NB4 (cell line): ENCODE measurements at places on chromosomes 6 and 20.

DNA sequence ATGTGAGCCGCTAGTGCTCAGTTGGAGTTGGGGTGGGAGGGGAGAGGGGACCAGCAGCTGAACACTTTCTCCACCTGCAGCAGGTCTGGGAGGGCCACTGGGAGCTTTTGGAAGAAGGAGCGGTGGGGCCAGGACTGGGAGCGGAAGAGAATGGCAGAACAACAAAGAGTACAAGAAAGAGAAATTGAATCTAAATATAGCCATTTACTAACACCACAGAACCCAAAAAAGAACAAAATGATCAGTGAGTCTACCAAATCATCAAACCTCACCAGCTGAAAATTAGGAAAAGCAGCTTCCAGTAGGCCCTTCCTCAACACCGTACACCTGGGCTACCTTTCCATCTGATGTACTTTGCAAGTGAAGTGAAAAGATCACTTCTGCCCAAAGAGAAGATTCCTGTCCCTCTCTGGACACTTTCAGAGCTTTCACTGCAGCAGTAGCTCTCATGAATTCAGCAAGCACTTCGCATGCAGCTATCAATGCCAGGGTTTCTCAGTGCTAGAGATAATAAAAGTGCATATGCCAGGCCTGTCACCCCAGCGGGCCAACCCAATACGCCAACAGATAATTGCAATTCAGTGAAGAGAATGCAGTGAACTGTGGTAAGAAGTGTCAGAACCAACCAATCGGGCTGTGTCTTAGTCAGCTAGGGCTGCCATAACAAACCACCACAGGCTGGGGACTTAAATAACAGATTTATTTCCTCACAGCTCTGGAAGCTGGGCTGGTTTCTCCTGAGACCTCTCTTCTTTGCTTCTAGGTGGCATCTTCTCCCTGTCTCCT lies 597 bp downstream of the LY86 start:
- peak; percentile 63 for DNase-seq

GRCh38 chr6:91438570-91438969 lies 851.7 kb upstream of the MAP3K7 start:
- no peak for DNase-seq

DNA sequence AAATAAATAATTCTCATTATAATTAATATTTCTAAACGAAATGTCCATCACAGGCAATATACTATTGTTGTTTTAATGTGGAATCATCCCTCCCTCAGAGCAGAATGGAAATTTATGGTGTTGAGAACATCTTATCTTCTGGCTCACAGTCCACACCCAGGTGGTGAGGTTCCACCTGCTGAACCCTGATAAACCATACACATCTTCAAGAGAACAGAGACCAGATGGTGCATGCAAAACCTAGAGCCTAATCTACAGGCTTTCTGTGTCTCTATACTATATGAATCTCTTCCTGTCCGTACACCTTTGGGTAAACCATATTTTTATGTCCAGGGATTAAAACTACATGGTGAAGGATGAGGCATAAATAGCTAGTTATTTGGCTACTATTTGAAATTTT lies 52.3 kb upstream of the UFL1 start:
- no peak for DNase-seq

GRCh38 chr6:7200598-7201443 lies 93.1 kb downstream of the RREB1 start:
- DNase-seq: no peak
